ENCODE measurements at places on chromosomes 4 and X.

DNA sequence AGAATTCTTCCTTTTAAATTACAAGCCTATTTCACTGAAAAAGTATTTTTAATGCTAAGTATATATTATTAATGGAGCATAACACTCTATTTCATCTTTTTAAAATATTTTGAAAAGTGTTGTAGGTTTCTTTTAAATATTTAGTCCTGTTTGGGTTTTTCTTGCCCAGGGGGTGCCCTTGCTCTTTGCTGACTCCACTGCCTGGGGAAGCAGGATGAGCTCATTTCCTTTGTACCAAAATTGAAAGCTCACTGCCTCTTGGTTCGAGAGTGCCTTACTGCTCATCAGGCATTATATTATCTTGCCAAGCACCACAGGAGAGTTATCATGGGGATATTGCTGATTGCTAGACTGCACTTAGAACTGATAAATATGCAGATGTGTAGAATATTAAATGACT, 819.2 kb downstream of the PCDH18 start:
- no peak for DNase-seq

DNA sequence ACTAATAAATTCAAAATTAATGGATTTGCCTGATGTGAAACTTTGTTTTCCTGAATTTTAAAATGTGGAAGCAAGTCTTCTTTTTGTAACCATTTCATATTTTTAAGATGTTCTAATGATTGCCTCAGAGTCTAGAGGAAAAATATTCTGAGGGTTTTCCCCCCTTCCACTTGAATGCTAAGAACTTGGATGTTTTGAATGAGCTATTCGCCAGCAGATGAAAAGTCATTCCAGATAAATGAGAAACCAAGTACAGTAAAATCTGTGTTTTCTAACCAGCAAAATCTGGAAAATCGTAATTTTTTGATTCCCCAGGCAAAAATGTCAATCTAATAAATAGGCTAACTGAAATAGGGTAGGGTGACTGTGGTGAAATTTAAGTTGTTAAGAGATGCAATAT, 45.6 kb downstream of the SLIT2 start:
- DNase-seq: no peak

GRCh38 chrX:18410038-18410437, 15.4 kb upstream of the CDKL5 start:
- no peak for DNase-seq

DNA sequence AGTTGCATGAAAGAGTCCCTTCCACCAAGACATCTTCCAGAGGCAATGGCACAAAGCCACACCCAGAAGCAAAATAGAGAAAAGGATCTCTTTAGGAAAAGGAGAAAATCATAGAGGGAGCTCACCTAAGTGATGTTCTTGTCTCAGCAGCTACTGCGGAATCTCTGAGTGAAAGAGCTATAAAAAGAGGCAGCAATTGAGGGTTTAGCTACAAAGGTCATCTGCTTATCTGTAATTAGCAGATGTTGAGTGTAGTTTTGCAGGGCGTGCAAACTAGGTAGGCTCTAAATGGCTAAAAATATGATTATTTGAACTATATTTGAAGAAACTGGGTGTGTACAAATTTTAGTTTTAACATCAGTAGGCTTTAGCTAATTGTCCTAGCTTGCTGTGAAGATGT, 276.0 kb downstream of the HS3ST1 start:
- no peak for DNase-seq

DNA sequence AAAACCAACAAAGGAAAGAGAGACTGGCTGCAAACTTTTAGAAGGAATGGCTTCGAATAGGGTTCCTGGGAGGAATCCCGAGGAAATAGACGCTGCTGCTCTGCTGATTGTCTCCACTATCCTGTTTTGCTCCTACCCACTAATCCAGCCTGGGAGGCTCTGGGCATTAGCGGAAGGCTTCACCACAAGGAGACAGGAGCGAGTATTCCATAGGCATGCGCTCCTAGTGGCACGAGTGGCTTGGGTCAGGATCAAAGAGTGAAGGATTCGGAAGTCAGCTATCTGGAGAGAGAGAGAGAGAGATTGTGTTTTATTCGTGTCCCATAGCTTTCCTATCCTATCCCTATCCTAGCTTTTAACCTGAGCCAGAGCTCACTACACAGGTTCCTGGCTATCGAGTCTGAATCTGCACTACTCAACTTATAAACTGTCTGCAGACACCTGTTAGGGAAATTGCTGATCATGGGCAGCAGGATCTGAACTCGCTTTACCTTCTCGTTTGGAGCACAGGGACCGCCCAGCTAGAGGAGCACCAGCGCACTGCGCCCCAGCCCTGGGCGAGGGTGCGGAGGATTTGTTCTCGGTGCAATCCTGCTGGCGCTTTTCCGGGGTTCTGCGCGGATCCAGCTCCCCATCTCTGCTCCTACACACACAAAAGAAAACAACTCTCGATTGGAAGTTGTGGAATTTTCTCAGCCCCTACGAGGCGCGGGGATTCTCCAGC, 740 bp upstream of the NPY2R start:
- no peak for DNase-seq

GRCh38 chr4:159252491-159252890, 149.6 kb downstream of the RAPGEF2 start:
- DNase-seq: no peak

DNA sequence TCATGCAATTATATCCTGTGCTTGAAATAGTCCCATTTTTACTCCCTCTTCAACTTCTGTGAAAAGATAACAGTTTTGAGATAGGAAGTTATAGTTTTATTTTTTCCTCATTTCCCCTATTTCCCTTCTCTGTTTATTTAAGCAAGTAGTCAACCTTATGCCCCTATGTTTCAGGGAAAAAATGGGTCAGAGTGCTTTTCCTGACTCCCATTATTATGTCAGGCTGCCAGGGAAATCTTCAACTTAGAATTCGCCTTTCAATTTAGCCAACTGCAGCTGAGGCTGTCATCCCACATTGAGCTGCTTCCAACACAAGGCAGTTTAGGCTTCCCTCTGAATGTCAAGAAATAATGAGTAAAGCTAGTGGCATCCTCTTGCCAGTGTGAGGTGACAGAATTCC, 42.3 kb downstream of the NXT2 start:
- no peak for DNase-seq

- no peak for DNase-seq
These were observed 117.5 kb downstream of the TSPAN7 start for GRCh38 chrX:38678821-38679220.

DNA sequence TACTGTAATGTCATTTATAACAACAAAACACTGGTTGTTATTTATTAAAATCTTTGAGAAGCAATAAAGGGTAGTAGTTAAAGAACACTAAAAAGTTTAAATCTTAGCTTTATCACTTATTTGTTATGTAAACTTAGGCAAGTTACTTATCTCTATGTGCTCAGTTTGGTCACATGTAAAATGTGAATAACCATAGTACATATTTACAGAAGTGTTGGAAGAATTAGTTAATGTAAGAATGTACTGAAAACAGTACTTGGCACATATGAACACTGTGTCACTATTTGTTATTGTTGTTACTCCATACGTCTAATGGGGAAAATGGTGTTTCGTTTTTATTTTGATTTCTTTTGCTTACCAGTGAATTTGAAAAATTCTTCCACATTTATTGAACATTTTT, 9.1 kb downstream of the NEK1 start:
- no peak for DNase-seq

DNA sequence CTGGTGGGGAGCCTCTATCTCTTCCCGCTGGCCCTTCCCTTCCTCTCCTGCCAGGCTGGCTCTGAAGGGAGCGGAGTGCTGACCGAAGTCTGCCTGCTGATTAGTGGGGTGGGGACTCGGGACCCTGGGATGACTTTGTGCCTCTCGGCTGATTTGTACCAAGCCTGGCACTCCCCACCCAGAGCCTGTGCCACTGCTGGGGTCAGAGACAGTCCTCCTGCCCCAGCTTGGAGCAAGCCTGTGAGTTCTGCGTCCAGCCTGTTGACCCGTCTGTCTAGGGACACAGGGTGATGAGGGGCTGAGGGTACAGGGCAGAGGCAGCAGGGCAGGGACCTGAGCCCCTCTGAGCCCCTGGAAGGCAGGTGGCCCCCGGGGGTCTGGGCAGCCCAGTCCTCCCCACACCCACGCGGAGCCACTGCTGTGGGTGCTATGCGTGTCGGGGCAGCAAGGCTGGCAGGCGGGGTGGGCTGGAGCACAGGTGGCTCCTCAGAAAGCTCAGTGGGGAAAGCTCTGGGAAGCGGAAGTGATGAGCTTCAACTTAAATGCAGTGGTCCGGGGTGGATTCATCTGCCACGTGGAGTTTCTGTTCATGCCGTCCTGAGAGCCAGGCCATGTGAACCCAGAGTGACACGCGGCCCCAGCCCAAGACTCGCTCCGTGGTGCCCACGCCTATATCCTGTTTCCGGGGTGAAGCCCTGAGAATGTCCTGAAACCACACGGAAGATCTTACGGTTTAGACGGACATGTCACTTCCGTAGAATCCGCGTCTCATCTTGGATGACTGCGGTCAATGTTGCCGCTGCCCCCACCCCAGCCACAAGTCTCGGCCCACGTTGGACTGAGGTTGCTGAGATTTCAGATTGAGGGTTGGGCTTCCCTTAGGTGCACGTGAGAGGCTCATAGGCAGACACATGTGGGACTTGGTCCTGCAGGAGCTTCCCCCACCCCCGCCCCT, 21.1 kb upstream of the UVSSA start:
- DNase-seq: no peak

DNA sequence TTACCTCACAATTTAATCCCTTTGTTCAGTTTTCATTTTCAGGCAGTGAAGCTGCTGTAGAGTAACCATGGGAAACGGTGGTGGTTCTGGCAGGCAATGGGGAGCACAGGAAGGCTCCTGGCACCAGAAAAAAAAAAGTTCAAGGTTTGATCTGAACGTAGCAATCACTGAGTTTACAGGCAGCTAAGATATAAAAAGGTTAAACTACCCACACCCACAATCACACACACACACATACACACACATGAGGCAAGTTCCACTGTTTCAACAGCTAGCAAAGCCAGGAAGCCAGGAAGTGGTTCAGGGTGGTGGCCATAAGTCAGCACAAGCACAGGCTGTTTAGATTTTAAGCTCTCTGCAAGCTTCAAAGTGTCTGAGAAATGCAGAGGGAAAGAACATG, at the start of gene SULT1B1:
SULT1B1 (minus strand) TSS at position 166 of the 400 bp plus-strand sequence. CDS start 5,403 bp downstream, outside the sequence.
- no peak for DNase-seq

GRCh38 chrX:142186103-142186502, 19.0 kb downstream of the MAGEC2 start:
- DNase-seq: no peak

GRCh38 chr4:98516441-98517217, 141.8 kb downstream of the TSPAN5 start:
- no peak for DNase-seq

DNA sequence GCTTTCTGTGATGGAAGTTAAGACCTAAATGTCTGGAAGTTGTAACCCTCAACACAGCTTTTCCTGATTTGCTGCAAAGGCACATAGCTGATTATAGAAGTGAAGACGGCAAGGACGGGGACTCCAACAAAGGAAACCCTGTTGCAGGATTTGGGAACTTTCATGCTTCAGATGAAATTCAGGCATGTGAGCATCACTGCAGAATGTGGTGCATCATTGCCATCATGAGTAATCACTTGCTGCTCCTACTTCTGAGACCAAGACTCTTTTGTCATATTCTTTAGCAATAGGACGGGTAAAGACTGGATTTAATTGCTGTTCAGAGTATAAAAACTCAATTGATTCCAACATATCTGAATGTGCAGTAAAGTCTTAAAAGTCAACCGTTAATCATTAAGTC, 35.8 kb downstream of the YIPF6 start:
- no peak for DNase-seq

DNA sequence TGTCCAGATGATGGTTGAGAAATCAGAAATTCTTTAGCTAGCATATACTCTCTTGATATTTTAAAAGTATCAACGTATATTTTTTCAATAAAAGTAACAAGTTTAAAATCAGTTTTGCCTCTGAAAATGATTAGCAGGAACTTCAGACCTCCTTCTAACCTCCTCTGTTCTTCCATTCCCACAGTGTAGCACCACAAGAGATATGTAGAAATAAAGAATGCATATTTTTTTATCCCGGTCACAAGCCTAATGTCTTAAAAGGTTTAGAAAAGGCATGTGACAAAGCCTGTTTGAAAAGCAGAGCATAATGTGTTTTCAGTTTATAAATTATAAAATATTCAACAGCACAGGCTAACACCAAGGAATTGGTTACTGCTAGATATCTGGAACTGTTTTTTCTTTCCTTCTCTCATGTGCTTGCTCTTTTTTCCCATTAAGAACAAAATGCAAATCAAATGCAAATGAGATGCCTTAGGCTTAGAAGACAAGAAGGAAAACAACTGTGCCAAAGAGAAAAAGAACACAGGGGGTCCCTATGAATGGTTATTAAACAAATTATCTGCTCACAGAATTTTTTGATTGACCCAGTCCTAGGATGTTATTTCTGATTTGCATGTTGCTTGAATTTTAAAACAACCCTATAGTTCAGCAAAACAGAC, 351.7 kb upstream of the FAM241A start:
- DNase-seq: no peak

- DNase-seq: no peak
These were observed 72.6 kb downstream of the GATB start for GRCh38 chr4:151688003-151688784.

GRCh38 chr4:114304567-114304966, 294.0 kb upstream of the UGT8 start:
- DNase-seq: no peak

DNA sequence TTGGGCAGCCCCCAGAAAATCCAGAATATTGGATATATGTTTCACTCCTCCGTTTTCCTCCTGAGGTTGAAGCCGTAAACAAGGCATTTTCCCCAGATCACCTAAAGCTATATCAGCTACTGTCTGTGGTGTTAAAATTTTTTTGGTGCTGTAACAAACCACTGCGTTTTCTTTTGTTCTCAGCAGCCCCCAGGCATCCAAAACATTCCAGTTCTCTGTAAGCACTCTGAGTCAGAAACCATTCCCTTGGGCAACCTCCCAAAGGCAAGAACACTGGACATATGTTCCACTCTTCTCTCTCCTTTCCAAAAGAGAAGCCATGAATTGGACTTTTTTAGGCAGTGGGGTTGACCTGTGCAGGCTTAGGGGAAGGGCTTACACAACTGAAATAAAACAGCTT, 310.9 kb downstream of the MID1IP1 start:
- no peak for DNase-seq

GRCh38 chr4:119237201-119237600, 24.7 kb downstream of the USP53 start:
- no peak for DNase-seq

- no peak for DNase-seq
These were observed 852 bp upstream of the WDR44 start for GRCh38 chrX:118345045-118345463.

DNA sequence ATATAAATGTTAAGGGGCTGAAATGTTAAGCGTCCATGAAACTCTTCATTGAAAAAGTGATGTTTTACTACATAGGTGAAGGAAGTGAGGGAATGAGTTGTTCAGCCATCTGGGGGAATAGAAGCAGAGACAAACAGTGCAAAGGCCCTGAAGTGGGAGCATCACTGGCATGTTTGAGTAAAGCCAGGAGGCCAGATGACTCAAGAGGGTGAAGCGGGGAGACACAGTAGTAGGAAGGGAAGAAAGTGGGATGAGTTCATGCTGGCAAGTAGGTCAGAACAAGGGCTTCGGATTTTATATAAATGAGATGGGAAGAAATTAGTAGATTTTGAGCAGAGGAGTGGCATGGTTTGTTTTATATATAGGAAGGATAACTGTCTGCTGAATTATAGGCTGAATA, 112.5 kb upstream of the MAP9 start:
- no peak for DNase-seq
